ENCODE measurements at places on chromosomes 11 and 22.

DNA sequence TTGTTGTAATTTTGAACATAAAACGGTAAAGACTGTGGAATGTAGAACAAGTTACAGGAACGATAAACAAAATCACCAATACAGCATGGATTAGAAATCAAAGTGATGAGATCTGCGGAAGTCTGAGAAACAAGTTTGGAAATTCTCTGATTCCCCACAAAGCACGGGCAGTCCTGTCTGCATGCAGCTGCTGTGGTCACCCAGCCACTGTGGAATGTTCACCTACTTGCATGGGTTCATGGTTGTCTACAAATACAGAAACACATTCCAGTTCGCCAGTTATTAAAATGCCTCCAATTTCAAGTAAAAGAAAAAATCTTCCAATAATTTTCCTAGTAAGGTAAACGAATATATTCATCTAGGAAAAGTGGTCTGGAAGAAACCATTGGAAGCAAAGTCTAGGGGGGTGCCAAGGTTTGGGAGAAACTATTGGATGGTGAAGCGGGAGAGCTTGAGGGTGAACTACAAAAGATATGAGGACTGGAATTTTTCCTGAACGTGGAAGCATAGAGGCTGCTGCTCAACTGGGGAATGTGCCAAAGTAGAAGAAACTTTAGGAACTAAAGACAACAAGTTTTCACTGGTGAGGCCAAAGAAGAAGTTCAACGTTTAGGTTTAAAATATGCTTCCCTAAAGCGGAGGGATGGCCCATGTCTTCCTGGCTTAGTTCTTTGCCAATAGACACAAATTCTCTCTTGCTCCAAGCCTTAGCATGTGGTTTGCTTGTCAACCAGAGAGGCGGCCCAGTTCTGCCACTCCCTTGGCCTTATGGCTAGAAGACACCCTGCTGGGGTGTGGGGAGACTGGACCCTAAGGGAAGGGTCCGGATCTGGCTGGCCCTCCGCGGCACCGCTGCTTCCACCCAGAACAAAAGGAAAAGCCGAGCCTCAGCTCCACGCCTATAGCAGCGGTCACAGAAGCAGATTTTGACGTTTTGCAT lies 70.2 kb downstream of the CTTN start:
- no peak for DNase-seq

DNA sequence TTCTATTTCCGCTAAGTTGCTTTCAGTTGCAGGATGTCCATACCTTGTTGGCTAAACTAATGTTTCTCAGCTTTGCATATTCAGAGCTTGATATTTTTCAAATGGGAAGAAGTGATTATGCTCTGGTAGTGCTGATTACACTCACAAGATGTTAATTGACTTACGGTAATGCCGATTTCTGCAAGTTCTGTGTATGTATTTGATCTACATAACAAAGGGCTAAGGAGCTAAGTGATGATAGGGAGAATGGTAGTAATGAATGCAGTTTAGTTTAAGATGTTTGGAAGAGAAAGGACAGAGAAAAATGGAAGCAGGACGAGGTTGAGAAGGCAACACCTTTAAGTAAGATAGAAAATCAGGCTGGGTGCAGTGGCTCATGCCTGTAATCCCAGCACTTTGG lies 61.4 kb downstream of the FAM83F start:
- DNase-seq: no peak

DNA sequence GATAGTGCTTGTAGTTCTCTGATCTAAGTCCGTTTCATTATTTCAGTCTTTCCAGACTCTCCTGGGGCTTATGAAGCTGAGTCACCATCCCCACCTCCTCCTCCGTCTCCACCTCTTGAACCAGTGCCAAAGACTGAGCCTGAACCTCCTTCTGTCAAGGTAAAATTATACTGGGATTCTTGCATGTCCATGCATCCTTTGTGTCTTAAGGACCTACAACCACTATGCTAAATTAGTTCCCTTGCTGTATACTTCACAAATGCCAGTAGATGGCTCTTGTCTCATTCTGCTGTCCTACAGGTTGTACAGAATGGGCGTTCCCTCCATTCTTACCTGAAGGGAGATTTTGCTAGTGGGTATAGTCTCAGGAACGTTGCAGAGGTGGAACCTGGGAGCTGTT lies 42.2 kb downstream of the POLD3 start:
- DNase-seq: no peak

DNA sequence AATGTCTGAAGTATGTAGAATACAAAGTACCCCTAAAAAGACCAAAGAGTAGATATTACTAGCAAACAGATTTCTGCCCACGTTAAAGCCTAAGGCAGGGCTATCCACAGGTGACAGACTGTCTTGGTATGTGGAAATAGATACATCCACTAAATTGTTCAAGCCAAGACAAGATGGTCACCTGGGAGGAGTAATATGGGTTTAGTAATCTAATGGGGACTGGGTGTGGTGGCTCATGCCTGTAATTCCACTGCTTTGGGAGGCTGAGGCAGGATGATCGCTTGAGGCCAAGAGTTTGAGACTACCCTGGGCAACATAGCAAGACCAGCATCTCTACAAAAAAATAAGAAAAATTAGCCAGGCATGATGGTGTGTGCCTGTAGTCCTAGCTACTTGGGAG lies 7.5 kb downstream of the SGSM3 start:
- DNase-seq: no peak

DNA sequence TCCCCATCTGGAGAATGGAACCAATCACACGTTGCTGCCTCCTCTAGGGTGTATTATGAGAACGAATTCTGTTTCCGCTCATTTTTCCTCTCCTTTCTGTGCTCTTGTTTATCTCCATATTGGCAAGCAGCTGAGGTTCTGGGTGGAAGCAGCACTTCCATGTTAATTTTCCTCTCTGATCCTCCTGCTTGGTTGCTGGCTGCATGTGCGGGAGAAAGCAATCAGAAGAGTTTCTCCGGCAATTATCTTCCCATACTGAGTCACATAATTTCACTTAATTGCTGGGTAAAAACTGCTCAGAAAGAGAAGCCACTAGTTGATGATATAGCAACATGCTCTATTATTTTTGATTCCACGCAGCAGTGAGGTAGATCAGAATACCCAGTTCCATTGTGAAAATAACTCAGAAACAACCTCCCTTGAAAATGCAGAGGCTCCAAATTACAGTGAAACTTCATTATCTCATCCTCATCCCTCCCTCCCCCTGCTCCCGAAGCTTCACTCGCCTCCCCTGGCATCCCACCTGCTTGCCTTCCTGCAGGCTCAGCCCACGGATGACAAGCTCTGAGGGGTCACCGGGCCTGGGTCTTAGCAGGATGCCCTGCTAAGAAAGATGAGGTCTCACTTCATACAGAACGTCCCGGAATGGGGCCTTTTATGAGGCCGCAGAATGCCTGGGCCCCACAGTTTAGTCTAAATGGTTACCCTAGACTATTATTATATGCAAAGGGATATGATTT lies 20.4 kb downstream of the FXYD6 start:
- DNase-seq: no peak

DNA sequence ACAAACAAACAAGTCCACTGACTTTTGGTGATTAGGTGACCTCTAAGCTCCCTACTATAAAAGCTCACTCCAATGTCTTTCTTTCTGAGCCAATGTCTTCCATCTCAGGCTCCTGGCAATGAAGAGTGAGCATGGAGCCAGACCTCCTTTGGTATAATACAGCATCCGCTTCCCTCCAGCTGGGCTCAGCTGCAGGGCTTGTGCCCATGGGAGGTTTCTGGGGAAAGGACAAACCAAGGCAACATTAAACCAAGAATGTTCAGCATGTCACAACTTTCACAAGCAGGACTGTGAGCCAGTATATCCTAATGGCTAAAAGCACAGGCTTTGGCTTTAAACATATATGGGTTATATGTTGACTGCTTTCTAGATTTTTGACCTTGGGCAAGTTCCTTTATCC lies 58.8 kb downstream of the EHF start:
- no peak for DNase-seq

DNA sequence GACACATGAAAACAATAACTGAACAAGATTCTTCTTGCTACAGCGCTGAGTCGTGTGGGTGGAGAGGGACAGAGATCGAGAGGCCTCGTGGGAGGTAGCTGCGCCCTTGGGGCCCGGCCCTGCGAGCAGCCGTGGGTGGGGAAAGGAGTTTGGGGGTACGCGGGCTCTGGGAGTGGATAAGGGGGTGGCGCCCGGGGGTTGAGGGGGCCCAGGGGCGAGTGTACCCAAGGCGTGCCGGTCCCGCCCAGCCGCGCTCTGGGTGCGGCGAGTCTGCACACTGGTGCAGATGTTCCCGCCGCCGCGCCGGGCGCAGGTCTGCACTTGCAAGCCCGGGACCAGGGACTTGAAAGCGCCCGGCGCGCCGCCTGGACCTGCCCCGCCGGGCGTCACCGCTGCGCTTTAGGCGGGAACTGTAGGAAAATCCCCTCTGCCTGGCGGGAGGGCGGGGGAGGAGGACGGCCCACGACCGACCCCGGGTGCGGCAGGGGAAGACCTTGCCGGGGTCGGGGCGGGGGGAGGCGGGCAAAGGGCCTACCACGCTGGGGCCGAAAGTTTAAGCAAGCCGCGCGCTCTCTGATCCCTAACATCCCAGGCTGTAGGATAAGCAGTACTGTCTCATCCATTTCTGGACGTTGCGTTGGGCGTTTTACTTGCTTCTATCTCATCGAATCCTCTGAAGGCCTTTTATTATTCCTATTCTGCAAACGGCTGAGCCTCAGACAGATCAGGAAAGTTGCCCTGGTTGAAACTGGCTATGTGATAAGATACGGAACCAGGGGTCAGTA lies 1.4 kb upstream of the KREMEN1 start:
- peak; percentile 19 for DNase-seq

DNA sequence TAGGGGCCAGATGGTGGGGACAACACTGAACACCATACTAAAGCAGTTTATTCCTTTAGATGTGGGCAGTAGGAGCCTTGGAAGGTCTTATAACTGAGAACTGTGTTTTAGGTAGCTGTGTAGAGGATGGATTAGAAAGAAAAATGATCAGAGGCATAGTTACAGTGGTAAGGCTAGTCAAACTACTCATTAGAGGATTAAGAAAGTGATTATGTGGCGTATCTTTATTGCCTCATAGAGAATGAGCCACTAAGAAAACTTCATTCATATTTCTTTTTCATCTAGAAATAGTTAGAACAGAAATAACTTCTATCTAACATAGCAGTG lies 155.8 kb upstream of the RASSF10 start:
- DNase-seq: no peak

DNA sequence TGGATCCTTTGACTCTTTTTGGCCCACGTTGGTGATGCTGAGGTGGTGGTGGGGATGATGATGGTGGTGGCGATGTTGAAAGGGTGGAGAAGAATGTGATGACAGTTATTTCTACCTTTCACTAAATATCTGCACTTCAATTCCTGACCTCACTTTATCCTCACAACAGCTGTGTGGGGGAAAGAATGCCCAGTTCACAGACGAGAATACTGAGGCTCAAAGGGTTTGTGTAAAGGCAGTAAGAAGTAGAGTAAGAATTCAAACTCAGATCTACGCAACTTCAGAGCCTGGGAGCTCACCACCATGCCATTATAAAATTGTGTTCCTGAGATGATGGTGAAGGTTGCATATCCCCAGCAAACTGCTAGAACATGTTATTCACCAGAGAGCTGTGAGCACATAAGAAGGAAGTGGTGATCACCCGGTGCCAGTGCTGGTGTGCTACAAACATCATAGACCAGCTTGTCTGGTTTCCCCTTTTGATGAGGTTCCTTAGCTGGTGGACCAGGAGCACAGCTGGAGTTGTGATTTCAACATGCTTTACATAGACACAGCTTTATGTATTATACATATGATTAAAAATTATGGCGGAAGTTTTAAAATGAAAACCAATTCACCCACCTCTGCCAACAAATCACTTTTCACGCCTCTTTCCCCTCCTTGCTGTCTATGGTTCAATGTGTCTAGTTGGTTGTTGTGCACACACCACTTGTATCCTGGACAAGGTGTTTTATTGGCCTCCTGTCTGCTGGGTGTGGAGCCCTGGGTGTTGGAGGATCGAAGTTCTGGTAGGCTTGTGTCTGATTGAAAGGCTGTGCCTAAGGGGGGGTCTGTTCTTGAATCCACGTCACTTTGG lies 6.2 kb downstream of the ST14 start:
- DNase-seq: no peak
